ENCODE measurements at places on chromosomes 3 and 15. TPM values are rescaled to one million over a fixed set of nuclear protein-coding genes. Genes with fewer than 3 reads are reported as not detected.

- no peaks in the 10 kb centered on the region for H3K27me3 ChIP-seq
- peak; percentile 77 for DNase-seq
- peak overlapping the region; percentile 96 for H3K27ac ChIP-seq
- H3K4me1 ChIP-seq = no peaks in the 10 kb centered on the region
- H3K4me3 ChIP-seq = peak overlapping the region; percentile 82
Observed at GRCh38 chr3:157175691-157176507, 16.0 kb upstream of the CCNL1 start.

DNA sequence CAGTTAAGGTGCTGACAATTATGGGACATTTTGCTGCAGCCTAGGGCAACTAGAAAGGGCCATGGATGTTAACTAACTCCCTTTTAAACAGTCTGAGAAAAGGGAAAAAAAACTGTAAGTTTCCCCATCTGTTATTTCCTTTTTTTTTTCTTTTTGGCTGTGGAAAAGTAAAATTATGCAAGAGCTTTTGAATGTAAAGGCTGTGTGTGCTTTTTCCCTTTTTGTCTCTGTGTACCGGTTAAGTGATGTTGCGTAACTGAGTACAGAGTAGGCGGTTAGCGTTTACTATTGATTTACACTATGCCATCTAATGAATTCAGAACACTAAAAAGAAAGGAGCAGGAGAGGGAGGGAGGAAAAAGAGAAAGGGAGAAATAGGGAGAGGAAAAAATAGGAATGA, 403.6 kb downstream of the TIGIT start:
- H3K27me3 ChIP-seq = no peaks in the 10 kb centered on the region
- H3K36me3 ChIP-seq = no peaks in the 10 kb centered on the region
- DNase-seq = no peak
- no peak overlapping the region for H3K4me3 ChIP-seq
- no peak overlapping the region for H3K27ac ChIP-seq

GRCh38 chr3:7322957-7323669, 462.2 kb downstream of the GRM7 start:
- H3K27ac ChIP-seq = no peak overlapping the region
- no peaks in the 10 kb centered on the region for H3K4me1 ChIP-seq
- no peaks in the 10 kb centered on the region for H3K27me3 ChIP-seq
- no peaks in the 10 kb centered on the region for H3K36me3 ChIP-seq

- H3K4me3 ChIP-seq = no peak overlapping the region
- H3K27me3 ChIP-seq = no peaks in the 10 kb centered on the region
- no peaks in the 10 kb centered on the region for H3K4me1 ChIP-seq
- H3K27ac ChIP-seq = no peak overlapping the region
Observed at GRCh38 chr15:76335307-76336253, 993 bp upstream of the ISL2 start.

GRCh38 chr15:56042498-56042897, 49.1 kb upstream of the NEDD4 start:
- no peak for DNase-seq
- no peak overlapping the region for H3K4me3 ChIP-seq
- H3K36me3 ChIP-seq = no peaks in the 10 kb centered on the region
- no peaks in the 10 kb centered on the region for H3K4me1 ChIP-seq

- DNase-seq = no peak
- no peaks in the 10 kb centered on the region for H3K27me3 ChIP-seq
- no peak overlapping the region for H3K4me3 ChIP-seq
- H3K4me1 ChIP-seq = no peaks in the 10 kb centered on the region
- no peaks in the 10 kb centered on the region for H3K36me3 ChIP-seq
- no peak overlapping the region for H3K27ac ChIP-seq
Observed at GRCh38 chr15:68510558-68510957, 68.2 kb upstream of the CORO2B start.

GRCh38 chr3:41290736-41291135, 91.4 kb downstream of the CTNNB1 start:
- no peak overlapping the region for H3K27ac ChIP-seq
- no peak overlapping the region for H3K4me3 ChIP-seq
- no peaks in the 10 kb centered on the region for H3K36me3 ChIP-seq
- H3K4me1 ChIP-seq = no peaks in the 10 kb centered on the region

GRCh38 chr3:144312702-144313101, 341.1 kb downstream of the DIPK2A start:
- DNase-seq = no peak
- H3K4me1 ChIP-seq = no peaks in the 10 kb centered on the region
- no peaks in the 10 kb centered on the region for H3K36me3 ChIP-seq
- no peaks in the 10 kb centered on the region for H3K27me3 ChIP-seq
- H3K4me3 ChIP-seq = no peak overlapping the region
- no peak overlapping the region for H3K27ac ChIP-seq

- peaks cover 2% of the 10 kb centered on the region for H3K27me3 ChIP-seq
- no peak overlapping the region for H3K27ac ChIP-seq
- H3K36me3 ChIP-seq = peaks cover 10% of the 10 kb centered on the region
- H3K4me1 ChIP-seq = no peaks in the 10 kb centered on the region
- H3K4me3 ChIP-seq = no peak overlapping the region
Observed at GRCh38 chr3:130973406-130973805, 53.2 kb downstream of the ASTE1 start.

The VEPH1 gene
- not detected for total RNA-seq

The ATP13A5 gene
- not detected for total RNA-seq

Data from aorta (tissue), 5 donors.